ENCODE measurements at places on chromosomes 1 and 21.

- DNase-seq: no peak
Measured at GRCh38 chr1:10640843-10641553, 155.4 kb downstream of the CASZ1 start.

DNA sequence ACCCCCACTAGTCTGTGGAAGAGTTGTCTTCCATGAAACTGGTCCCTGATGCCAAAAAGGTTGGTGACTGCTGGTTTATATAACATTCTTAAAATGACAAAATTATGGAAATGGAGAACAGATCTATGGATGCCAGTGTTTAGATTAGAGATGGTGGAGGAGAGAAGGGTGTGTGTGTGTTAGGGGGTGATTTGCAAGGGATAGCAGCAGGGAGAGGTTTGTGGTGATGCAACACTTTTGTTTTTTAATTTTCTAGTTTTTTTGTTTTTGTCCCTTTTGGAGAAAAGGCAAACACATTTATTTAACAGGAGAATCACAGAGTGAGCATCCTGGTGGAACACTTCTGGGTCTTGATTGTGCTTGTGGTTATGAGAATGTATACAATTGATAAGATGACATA, 143.8 kb downstream of the RPS6KC1 start:
- no peak for DNase-seq

- peak; percentile 87 for DNase-seq
Measured at GRCh38 chr1:180579961-180580611, 21.3 kb downstream of the OVAAL start.

GRCh38 chr1:73218995-73219546, 936.7 kb upstream of the NEGR1 start:
- no peak for DNase-seq

- no peak for DNase-seq
Measured at GRCh38 chr1:201332616-201333335, 44.7 kb downstream of the TNNT2 start.

DNA sequence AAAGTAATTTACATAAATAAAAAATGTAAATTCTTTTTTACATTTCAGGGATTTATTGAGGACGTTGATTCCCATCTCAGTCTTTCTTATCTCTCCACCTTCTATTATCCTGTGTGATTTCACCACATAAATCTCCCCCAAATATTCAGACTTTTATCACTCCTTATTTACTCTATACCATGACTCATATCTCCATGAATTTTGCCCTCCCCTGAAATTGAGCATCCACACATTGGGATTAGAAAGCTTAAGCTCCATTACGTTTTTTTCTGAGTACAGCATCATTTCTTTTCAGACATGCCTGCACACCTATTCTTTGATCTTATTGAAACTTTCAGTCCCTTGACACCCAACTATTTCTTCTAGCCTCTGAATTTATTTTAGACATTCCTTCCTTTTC, 111.2 kb downstream of the IFI44 start:
- DNase-seq: no peak

GRCh38 chr1:172976222-172977041, 74.3 kb downstream of the TNFSF18 start:
- DNase-seq: peak; percentile 9

GRCh38 chr21:41432562-41433460, 6.8 kb downstream of the MX1 start:
- peak; percentile 80 for DNase-seq

DNA sequence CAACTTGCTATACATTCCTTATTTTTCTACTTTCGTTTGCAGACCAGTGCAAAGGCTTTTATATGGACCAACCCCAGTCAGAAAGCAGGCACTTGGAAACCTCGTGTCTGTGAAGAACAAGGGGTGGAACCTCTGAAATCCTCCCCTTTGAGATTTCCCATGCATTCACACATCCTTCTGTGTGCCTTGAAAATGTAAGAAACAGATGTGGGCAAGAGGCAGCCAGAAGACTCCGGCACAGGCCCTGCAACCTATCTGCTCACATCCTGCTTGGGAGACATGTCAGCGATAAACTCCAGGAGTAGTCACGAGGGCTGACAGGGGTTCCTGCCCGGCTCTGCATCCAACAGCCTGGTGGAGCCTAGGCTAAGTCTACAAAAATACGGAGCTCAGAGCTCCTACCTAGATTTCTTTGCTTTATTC, 42.5 kb downstream of the ETS2 start:
- DNase-seq: no peak

GRCh38 chr1:157137046-157137407, 1.2 kb downstream of the ETV3 start:
- DNase-seq: no peak

DNA sequence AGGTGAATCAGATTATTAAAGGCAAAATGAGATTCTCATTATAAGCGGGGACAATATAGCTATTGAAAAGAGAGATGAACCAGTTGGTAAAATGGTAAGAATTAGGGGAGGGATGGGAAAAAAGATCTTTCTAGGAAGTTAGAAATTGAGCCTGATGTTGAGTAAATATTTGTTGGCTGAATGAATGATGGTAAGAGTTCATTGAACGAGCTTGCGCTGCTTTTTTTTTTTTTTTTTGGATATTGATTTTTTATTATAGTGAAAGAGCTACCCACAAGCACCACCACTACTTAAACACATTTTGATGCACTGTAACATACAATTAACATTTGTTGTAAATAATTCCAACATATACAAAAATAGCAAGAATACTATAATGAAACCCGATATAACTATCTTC, 1.1 kb upstream of the GCLM start:
- no peak for DNase-seq

DNA sequence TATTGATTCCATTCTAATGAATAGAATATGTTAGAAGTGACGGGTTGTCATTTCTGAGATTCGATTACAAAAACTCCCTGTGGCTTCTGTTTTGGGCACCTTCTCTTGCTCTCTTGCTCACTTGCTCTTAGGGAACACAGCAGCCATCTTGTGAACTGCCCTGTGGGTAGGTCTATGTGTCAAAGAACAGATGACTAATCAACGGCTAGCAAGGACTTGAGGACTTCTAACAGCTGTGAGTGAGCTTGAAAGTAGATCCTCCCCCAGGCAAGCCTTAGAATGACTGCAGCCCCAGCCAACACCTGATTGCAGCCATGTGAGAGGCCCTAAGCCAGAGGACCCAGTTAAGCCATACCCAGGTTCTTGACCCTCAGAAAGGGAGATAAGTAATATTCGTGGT, 49.3 kb downstream of the AZIN2 start:
- no peak for DNase-seq

- no peak for DNase-seq
Measured at GRCh38 chr1:9275161-9275560, 17.5 kb upstream of the SPSB1 start.

DNA sequence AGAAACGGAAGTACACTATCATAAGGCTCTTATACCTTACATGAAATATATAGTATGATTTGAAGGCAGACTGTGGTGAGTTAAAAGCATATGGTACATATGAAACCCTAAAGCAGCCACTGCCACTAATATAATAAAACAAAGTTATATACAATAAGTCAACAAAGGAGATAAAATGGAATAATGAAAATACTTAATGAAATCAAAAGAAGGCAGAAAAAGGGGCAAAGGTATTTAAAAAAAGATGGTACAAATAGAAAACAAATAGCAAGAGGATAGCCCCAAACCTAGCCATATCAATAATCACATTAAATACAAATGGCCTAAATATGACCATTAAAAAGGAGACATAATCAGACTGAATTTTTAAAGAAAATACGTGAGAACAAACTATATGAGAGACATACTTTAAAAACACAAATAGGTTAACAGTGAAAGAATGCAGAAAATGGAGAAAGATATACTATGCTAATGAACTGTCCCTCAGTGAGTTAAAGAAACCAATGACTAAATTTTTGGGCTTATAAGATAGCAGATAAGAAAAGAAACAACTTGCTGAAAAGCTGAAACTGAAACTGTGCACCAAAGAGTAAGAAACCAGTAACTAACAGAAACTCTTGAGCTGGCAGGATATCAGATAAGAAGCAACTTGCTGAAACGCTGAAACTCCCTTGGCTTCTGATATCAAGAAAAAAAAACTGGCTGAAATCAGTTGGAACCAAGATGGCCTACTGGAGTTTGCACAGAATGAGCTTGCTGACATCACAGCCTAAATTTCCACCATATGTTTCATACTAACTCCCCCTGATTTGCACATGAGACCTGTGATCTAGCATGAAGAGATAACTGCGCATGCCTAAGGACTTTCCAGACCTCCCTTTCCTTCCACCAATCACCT, 44.3 kb upstream of the IL10 start:
- no peak for DNase-seq

- DNase-seq: no peak
Measured at GRCh38 chr1:110511436-110511835, 7.5 kb downstream of the KCNA10 start.

DNA sequence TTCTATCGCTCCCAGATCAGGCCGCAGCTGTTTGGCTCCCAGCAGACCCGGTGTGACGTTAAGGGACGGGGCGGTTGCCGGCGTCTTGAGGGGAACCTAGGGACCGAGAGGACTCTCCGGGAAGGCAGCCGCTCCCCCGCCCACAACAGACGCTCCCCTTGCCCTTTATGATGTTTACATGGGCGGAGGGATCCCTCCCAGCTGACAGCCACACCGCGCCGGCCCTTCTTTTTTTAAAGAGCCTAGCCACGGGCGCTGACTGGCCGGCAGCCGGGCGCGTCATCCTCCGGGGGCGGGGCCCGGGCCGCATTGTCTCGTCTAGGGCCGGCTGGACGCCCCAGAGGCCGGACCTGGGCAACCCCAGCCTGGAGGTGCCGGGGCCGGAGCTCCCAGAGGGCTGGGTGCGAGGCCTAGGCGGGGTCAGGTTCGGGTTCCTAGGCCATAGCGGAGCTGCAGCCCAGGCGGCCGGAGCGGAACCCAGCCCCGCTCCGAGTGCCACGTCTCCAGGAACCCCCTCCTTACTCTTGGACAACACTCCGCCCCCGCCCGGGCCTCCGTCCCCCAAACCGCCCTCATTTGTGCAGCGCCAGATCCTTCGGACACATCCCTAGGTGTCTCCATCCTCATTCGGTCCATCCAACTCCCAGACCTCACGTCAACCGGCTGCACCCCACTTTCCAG, at the start of gene PCAT6:
PCAT6 (plus strand) TSS at position 340 of the 681 bp plus-strand sequence.
- peak; percentile 95 for DNase-seq

DNA sequence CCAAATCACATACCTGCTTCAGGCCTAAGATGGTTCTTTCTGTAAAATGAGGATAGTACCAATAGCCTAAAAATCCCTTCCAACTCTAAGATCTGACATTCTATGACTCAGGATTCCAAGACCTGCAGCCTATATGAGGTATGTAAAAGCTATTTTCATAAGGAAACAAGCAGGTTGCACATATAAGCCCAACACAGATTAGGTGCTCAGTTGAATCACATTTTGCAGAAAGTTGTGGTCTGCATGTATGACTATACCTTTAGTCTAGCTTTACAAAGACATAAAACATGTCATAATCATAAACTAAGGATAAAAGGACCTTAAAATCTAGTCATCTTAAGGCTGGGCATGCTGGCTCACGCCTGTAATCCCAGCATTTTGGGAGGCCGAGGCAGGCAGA, 7.3 kb downstream of the KTI12 start:
- DNase-seq: no peak

- DNase-seq: no peak
Measured at GRCh38 chr1:151774256-151774922, 11.1 kb upstream of the MRPL9 start.

GRCh38 chr1:71135571-71135970, 54.7 kb upstream of the ZRANB2 start:
- no peak for DNase-seq

All from thyroid gland (tissue), 4 donors.